ENCODE measurements at places on chromosomes 1 and 21.

GRCh38 chr1:32775640-32776337 is 41.4 kb downstream of the YARS1 start:
- no peak for DNase-seq

DNA sequence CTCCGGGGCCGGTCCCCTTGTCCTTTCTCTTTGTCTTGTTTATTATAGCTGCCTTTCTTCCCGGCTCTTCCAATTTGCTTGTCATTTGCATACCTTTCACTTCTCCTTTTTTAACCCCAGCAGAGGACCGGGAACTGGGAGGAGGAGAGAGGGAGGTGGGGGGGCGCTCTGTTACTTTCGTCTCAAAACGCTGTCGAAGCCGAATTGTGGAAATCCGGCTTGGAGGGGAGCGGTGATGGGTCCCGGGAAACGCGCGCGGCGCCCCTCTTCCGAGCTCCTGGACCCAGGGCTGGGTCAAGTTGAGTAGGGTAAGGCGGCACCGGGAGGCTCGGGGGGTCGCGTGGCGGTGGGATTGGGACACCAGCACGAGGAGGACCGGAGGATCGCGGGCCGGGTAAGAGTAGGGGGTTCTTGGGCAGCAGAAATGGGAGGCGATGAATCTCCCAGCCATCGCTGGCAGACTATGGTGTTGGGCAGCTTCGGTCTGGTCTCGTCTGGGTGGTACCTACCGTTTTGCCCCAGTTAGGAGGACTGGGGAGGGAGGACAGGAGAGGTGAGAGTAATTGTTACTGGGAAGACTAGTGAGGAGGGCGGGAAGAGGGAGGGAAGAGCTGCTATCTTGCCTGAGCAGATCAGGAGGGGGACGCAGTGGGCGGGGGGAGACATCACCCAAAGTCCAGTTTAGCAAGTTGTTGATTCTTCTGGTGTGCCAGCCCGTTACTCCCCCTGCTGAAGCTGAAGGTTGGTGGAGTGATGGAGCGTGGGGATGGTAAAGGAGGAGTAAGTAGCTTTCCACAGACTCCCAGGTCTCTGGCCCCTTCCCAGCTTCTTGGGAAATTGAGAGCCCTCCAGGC is 1.5 kb downstream of the PROX1 start:
- DNase-seq: peak; percentile 39

DNA sequence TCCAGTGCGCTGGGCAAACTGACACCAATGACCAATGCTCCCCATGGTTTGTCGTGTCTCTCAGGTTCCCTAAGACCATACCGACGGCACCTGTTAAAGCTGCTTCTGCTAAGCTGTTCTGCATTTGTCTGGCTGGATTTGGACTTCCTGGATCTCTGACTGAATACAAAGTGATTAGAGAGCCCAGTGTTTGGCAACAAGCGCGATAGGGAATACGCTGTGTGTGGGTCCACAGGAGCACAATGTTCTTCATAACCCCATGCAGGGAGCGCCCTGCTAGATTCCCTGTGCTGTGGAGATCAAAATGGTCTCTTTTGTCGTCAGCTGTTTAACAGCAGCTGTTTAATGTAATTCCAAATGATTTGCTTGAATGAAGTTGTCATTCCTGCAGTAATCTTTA is 26.0 kb upstream of the ESRRG start:
- DNase-seq: no peak

GRCh38 chr1:5690898-5691297 is 301.3 kb downstream of the NPHP4 start:
- DNase-seq: no peak

GRCh38 chr1:172647110-172647564 is 11.8 kb upstream of the FASLG start:
- DNase-seq: no peak

GRCh38 chr1:41799723-41800122 is 119.0 kb downstream of the HIVEP3 start:
- no peak for DNase-seq

DNA sequence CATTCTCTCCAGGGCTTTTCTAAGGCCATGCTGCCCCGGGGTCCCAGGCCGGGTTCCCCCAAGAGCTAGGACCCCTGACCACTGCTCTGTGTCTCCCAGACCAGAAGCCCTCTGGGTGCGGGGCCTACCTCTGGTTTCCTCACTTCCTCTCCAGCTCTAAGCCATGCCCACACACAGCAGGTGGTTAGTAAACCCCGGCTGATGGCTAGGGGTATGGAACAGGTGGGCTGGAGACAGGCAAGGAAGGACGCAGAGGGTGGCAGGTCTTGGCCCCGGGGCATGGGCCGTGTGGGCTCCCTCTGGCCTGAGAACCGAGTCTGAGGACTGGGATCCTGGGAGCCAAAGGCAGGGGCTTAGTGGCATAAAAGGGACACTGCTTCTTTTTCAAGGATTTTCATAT is 15.9 kb upstream of the PLCH2 start:
- DNase-seq: no peak

DNA sequence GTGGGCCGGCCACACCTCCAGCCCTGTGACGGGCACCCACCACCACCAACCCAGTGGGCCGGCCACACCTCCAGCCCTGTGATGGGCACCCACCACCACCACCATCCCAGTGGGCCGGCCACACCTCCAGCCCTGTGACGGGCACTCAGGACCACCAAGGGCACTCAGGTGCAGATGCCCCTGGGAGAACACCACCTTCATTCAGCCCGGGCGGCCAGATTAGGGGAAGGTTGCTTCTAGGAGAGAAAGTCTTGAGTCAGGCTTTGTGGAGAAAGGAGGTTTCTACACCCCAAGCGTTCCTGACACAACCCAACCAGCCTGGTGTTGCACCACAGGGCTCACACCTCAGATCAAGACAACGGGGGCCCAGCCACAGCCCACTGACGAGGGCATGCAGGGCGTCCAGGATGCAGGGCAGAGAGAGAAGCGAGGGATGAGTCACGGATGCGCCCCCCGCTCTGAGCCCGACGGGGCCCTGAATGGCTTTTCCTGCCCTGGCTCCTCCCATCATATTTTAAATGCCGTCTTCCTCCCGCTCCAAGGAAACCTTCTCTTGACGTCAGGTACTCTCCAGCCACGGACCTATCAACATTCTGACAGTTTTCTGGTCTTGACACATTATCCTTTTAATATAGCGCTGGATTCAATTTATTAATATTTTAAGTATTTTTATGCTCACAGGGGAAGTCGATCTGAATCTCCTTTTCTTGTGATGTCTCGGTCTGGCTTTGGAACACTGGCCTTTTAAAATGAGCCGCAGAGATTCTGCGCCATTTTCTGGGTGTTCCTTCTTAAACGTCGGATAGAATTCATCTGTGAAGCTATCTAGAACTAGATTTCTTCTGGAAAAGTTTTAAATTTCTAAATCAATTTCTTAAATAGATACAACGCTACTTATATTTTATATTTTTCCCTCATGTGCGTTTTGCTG is 631 bp upstream of the SPATC1L start:
- DNase-seq: peak; percentile 92

GRCh38 chr1:191970116-191970515 is 188.1 kb upstream of the RGS18 start:
- no peak for DNase-seq

All from mucosa of descending colon (tissue), 3 donors.